ENCODE measurements at places on chromosomes 3 and 15.

DNA sequence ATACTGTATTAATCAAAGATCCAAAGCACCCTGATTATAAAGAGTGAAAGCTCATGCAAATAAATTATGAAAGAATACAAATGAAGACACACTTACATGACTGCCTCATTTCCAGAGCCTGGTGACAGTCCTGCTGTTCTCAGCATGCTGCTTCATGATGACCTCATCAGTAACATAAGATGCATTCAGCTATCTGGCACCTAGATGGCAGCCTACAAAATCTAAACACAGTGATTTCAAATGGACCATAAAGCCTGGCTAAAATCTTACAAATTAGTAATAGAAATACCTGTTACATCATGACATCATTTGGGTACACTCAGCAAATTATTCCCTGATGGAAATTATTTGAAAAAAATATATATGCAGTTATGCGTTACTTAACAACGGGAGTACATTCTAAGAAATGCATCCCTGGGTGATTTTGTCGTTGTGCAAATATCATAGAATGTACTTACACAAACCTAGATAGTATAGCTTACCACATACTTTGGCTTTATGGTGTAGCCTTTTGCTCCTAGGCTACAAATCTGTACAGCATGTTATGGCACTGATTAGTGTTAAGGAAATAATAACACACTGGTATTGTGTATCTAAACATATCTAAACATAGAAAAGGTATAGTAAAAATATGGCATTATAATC is 207.2 kb downstream of the EPHA3 start:
- DNase-seq = no peak

DNA sequence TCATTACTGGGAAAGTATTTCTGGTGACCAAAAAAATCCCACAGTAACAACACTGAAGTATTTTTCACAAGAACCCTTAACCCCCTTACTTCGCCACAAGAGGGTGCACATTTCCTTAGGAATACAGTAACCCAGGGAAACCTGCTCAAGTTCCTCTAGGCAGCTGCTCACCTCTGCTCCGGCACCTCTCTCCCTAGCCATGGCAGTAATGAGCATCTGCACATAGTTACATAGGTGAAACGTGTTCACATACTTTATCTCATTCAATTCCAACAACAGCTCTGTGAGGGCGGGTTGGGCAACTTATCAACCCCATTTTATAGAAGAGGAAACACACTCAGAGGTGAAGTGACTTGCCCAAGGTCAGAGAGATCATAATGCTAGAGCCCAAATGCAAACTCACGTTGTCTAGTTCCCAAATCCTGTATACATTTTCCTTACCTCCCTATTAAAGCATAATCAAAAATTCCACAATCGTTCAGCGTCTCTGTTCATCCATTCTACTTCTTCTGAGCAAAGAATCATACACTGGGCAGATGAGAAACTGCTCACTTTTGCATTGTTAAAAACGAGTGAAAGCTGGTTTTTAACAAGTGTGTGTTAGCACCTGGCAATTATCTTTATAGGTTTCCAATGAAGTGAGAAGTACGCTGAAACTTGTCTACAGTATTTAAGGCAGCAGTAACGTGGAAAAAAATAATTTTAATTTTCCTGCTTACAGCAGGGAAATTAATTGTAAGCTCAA is 90.7 kb downstream of the IGF2BP2 start:
- DNase-seq = no peak

DNA sequence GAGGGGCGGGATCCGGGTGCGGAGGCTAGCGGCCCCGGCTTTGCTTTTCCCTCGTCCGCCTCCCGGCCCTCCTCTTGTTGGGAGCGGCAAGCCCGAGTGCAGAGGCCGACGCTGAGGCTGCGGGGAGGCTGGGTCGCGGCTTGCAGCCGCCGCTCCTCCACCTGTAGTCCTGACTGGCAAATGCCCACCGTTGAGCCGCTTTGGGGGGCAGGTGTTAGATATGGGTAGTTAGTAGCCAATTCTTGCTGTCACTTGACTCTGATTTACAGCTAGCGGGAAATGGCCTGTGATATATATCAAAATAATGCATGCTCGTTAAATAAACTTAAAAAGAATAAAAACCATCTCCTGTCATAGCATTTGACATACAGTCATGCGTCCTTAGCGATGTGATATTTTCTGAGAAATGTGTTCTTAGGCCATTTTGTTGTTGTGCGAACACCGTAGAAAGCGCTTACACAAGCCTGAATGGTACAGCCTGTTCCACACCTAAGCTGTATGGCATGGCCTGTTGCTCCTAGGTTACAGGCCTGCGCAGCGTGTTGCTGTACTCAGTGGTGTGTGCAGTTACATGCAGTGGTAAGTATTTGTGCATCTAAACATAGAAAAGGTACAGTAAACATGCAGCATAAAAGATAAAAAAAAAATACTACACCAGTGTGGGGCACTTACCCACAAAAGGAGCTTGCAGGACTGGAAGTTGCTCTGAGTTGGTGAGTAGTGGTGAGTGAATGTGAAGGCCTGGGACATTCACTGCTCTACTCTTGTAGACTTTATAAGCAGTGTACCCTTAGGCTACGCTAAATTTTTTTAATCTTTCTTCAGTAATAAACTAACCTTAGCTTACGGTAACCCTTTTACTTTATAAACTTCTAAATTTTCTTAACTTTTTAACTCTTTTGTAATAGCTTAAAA is 873 bp downstream of the CAPN7 start:
- DNase-seq = no peak

- DNase-seq = no peak
Observed at GRCh38 chr3:134357914-134358811, 16.1 kb downstream of the AMOTL2 start.

- DNase-seq = no peak
Observed at GRCh38 chr3:11764931-11765363, 81.7 kb downstream of the TAMM41 start.

GRCh38 chr3:112425858-112426750 is 73.2 kb downstream of the BTLA start:
- DNase-seq = no peak

Data from stimulated activated CD8-positive, alpha-beta memory T cell treated with anti-CD3 and anti-CD28 coated beads, Interleukin-7, amount 100 ng/mL, for 24 hours (primary cell).